ENCODE measurements at places on chromosomes 16 and 17. TPM values are rescaled to one million over a fixed set of nuclear protein-coding genes. Genes with fewer than 3 reads are reported as not detected.

Gene TBC1D3C
- not detected for total RNA-seq

Gene CCL7
- total RNA-seq = not detected

Gene STX1B
- total RNA-seq = 2.6 TPM

Gene CES2
- total RNA-seq = 35.0 TPM

Gene ZSCAN10
- total RNA-seq = 0.12 TPM

Gene KRTAP4-4
- total RNA-seq = not detected

Gene MC1R
- total RNA-seq = 3.3 TPM

Gene SMPD3
- total RNA-seq = 1.1 TPM

Gene TMIGD1
- not detected for total RNA-seq

Gene KRTAP3-1
- total RNA-seq = not detected

Gene SLC16A13
- 1.6 TPM for total RNA-seq

Gene ANKRD11
- total RNA-seq = 110 TPM
